GM18507 (cell line): ENCODE measurements at places on chromosomes 13 and 19.

GRCh38 chr19:1250437-1251260 is 2.3 kb downstream of the MIDN start:
- DNase-seq: no peak

- DNase-seq: no peak
Measured at GRCh38 chr19:38721979-38722773, 22.1 kb downstream of the CAPN12 start.

DNA sequence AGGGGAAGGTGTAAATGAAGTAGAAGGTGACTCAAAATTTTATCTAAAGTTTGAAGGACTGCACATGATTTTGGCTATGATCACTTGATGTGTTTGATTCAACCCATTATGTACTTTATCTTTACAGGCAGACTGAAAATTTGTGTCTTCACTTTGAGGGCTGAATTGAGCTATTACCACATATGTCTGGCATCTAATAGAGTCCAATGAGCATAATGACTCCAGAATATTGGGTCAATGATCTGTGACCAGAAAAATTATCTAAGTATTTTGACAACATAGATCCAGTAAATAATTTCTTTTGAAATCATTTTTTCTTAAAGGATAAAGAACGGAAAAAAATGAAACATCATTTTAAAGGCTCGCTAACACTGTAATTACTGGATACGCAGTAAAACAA is 2810.0 kb downstream of the PCDH9 start:
- no peak for DNase-seq

GRCh38 chr13:100796463-100796862 is 121.9 kb upstream of the TMTC4 start:
- DNase-seq: no peak

GRCh38 chr13:109917422-109917821 is 131.0 kb upstream of the IRS2 start:
- no peak for DNase-seq

GRCh38 chr13:55613429-55614187 is 1527.1 kb upstream of the PRR20A start:
- no peak for DNase-seq

DNA sequence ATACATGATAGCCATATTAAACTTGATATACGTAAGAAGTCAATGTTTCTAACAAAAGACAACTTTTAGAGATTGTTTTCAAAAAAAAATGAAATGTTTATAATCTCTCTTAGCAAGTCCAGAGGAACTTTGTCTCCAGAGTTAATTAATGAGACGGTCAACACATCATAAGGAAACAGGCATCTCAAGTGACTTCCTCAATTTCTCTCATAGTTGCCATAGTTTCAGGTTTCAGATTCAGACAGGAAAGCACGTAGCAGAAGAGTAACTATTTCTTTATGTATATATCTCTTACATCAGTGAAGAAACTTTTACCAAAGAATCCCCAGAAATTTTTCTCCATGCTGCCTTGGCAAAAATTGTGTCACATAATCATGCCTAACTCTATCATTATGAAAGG is 159.6 kb upstream of the ATXN8OS start:
- no peak for DNase-seq

DNA sequence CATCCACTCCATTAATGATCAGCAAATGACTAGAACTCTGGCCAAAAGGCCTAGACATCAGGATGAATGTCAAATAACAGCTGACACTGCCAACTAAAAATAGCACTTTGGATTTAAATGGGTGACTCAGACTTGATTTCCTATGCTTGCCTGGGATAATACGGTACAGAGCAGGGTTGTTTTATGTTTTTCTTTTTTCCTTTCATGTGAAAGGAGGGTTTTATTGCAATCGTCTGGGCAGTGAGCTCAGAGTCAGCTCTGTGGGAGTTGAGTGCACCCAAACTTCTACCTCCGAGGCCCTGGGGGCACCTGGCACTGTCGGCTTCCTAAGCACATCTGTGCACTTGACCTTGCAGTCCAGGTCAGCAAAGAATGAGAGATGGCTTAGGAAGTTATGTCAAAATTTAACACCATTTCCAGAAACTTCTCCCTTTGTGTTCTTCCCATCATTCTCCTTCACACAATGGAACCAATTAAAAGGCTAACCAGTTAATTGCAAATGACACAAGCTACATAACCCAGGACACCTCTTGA is 134.1 kb downstream of the LACC1 start:
- no peak for DNase-seq

DNA sequence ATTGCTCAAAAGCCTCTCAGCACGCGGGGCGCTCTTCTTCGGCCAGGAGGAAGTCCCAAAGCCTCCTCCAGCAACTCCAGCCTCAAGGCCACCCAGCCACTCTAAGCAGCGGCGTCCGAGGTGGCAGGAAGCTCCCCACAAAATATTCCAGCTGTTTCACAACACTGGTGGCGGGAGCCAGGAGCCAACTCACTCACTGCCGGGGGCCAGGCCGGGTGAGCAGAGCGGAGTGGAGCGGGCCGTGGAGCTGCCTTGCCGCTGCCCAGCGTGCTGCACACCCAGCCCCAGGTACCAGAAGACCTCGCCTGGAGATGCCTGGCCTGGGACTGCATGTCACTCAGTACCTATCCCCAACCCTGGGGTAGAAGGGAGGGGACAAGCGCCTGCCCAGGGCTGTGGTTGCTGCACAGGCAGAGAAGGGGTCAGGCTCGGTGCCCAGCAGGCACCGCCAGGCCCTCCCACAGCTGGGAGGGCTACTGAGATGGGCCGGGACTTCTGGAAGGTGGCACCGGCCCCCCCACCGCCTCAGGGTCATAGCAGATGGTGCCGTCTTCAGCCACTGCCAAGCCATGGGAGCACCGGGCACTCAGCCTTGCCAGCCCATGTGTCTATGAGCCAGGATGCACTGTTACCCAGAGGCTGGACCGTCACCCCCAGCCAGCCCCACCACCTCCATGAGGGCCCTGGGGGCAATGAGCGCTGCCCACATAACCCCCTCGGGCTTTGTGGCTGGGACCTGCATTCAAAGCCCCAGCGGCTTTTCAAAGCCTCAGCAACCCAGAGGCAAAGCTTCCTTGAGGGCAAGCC is 59.2 kb downstream of the MLLT1 start:
- no peak for DNase-seq

DNA sequence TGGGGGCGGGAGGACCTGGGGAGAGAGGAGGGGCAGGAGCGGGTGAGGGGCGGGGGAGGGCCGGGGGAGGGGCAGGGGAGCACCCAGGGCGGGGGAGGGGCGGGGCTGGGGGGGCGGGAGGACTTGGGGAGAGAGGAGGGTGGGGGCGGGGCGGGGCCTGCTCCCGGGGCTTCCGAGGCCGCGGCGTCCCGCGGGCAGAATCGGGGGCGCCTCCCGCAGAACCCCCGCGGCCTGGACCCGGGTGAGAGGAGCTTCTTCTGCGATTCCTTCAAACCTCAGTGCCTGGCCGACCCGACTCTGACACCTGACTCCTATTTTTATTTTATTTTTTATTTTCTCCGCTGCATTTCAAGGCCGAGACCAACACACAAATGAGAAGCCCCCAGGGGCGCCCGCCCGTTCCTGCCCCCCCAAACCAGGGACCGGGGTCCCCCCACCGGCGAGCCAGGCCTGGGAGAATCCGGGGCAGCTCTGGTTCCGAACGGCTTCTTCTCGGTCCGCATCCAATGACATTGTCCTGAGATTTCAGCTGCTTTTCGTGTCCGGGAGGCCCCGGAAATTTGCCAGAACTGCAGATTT is 470 bp upstream of the GRTP1 start:
- no peak for DNase-seq

- no peak for DNase-seq
Measured at GRCh38 chr19:58380037-58380661, 681 bp downstream of the ZNF837 start.

DNA sequence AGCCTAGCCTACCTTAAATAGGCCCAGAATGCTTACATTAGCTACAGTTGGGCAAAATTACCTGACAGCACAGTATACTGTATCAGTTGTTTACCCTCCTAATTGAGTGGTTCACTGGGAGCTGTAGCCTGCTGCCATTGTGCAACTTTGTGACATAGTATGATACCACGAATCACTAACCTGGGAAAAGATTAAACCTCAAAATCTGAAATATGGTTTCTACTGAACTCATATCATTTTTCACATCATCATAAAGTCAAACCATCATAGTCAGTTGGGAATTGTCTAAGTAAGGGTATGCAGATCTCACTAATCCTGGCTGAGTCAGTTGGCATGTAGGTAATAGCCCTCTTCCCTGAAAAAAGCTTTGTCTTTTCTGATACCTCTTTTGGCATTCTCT is 9.2 kb downstream of the PAN3 start:
- DNase-seq: no peak

DNA sequence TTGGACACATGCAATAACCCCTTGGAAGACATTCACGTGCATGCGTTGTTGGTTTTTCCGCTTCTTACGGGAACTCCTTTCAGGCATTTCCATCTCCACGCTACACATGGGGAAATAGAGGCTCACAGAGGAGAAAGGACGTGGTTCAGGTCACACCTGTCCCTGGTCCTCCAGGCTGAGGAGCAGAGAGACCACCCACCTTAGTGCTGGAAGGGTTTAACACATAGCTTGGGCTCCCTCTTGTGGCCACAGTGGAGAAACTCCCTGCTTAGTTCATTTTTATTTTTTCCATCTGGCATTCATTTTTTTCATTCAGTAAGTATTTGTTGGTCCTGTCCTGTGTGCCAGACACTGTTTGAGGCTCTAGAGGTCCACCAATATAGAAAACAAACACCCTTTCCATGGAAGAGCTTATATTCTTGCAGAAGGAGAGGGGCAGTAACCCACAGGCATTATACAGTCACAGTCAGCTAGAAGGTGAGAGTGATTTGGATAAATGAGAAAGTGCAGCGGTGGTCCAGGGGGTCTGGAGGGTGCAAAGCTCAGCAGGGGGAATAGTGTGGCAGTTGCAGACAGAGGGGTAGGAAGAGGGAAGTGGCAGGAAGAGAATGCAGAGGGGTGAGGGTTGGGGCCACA is 24.2 kb upstream of the TTYH1 start:
- DNase-seq: no peak

DNA sequence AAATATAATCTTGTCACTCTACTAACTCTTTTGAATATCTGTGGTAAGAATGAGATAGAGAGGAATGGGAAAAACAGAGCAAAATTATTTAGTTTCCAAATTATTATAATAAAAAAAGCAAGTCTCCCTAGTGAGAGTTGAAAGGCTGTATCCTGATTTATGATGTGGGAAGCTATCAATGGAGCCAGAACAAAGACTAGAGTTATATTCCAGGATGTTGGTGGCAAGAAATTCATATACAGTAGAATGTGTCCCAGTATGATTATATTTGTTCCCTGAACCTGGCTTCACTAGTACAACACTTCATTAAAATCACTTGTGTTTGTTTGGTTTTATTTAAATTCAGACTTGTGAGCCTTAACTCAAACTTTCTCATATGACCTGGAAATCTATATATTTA is 630.3 kb downstream of the GPC5 start:
- no peak for DNase-seq

GRCh38 chr13:83214452-83214851 is 667.8 kb downstream of the SLITRK1 start:
- no peak for DNase-seq

- DNase-seq: no peak
Measured at GRCh38 chr19:28238270-28238820, 974.6 kb downstream of the UQCRFS1 start.

GRCh38 chr19:6808494-6808893 is 36.0 kb downstream of the VAV1 start:
- DNase-seq: no peak

DNA sequence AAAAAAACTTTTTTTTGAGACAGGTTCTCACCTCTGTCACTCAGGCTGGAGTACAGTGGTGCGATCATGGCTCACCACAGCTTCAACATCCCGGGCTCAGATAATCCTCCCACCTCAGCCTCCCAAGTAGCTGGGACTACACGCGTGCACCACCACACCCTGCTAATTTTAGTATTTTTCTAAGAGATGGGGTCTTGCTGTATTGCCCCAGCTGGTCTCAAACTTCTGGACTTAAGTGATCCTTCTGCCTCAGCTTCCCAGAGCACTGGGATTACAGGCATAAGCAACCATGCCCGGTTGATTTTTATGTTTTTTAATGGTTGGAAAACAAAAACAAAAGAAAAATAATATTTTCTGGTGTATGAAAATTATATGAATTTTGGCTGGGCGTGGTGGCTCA is 9.2 kb upstream of the ACP7 start:
- no peak for DNase-seq

GRCh38 chr19:39009001-39009400 is 23.3 kb downstream of the FBXO27 start:
- DNase-seq: no peak

- no peak for DNase-seq
Measured at GRCh38 chr19:694481-695351, 536 bp downstream of the PRSS57 start.

GRCh38 chr13:44302233-44302632 is 71.4 kb upstream of the SERP2 start:
- DNase-seq: no peak

DNA sequence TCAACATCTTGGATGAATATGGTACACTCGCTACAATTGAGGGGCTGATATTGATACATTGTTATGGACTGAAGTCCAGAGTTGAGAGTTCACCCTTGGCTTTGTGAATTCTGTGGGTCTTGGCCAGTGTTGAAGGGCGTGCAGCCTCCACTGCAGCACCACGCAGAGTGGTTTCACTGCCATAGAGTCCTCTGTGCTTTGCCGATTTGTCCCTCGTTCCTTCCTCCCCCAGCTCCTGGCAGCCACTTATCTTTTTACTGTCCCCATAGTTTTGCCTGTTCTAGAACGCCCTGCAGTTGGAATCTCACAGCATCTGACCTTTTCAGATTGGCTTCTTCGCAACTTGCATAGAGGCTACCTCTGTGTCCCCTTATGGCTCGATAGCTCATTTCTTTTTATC is 57.3 kb upstream of the IRS2 start:
- no peak for DNase-seq

DNA sequence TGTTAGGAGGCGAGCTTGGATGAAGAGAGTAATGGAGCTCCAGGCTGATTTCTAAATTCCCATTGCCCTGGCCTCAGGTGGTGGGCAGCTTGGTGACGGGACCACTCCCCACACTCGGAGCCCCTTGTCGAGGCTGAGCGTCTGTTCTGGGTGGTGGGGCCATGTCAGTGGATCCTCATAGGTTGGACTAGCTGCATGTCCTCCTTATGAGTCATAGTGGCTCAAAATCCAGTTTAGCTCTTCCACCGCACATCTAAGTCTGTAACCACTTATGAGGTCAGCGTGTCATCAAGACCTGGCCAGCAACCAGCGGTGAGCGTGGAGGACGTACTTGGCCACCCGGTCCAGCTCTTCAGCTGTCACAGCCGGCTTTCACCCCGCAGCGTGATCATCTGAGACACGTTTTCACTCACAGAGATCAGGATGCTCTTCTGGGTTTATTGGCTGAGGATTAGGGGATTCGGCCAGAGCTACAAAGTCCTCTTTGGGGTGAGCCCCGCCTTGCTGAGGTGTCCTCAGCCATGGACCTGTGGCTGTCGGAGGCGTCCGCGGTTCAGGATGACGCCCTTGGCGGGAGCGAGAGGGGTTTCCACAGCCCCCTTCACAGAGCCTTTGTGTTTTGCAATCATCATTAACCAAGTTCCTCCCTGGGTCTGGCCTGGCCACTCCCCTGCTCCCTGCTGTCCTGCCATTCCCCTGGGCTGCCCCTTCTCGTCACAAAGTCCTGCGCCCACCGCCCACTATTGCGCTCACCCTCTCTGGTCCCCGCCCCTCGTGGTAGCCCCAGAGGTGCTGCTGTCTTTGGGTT is 41.9 kb downstream of the ADPRHL1 start:
- DNase-seq: no peak

- no peak for DNase-seq
Measured at GRCh38 chr13:93270769-93271742, 44.4 kb downstream of the GPC6 start.

GRCh38 chr13:21000647-21001046 is 60.7 kb downstream of the LATS2 start:
- no peak for DNase-seq

- no peak for DNase-seq
Measured at GRCh38 chr13:35014606-35015213, 72.6 kb downstream of the NBEA start.
